HEK293T (cell line): ENCODE measurements at places on chromosomes 2 and 18.

- no peak for DNase-seq
Measured at GRCh38 chr2:126658319-126658904, 2.5 kb downstream of the GYPC start.

- no peak for DNase-seq
Measured at GRCh38 chr2:60068755-60069154, 484.7 kb downstream of the BCL11A start.

- DNase-seq, result no peak
Measured at GRCh38 chr2:240454106-240454901, 18.8 kb downstream of the GPC1 start.

GRCh38 chr2:100262555-100263320 lies 59.6 kb downstream of the LONRF2 start:
- DNase-seq, result peak; percentile 79

- DNase-seq, result no peak
Measured at GRCh38 chr2:182824056-182824766, 42.2 kb downstream of the FRZB start.
